ENCODE measurements at places on chromosomes 2 and 18.

DNA sequence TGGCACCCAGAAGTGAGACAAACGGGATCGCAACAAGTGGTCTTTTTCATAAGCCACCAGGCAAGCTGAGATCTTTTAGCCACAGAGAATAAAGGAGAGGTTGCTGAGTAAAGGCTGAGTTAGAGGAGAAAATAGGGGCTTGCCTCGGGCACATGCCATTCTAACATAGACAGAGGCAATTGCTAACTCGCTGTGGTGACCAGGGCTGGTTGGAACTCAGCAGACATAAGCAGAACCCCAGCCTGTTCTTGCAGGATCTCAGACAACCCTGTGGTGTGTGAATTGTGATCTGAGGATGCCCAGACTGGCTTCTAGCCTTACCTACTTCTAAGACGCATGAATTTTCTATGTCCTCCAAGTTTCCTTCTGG lies 300.2 kb downstream of the CDCA7 start:
- no peak for DNase-seq

- DNase-seq: no peak
These were observed 159.2 kb upstream of the THUMPD2 start for GRCh38 chr2:39938035-39938835.

DNA sequence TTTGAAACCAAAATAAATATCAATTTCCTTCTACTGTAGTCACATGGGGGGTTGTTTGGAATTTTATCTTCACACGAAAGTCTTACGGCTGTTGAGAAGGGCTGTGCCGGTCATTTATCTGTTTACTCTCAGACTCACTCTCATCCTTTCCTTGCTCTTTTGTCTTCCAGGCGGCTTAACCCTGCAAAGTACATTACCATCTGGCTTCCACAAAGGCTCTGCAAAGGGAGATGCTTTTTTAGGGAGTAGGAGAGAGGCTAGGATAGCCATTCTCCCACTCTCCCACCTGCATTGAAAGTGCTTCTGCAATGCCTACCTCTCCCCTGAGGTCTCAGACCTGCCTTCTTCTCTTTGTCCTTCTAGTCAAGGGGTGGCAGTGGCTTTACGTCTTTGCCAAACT lies 247.6 kb downstream of the MEIS1 start:
- DNase-seq: no peak

GRCh38 chr2:237574467-237574866 lies 8.1 kb downstream of the PRLH start:
- DNase-seq: no peak

DNA sequence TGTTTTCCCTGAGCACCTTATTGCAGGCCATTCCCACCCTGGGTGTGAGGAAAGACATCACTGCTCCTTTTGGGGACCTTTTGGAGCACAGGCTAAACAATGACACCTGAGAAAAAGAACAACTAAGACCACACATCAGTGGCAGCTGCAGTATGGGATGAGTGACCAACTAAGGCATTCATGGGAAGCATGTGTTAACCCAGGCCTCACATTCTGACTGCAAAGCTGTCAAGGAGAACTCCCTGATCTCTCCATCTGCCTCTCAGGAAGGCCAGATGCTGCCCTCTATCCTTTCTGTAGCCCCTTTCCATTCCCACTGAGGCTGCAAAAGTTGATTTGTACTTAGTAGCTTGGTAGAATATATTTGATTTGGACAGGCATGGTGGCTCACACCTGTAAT lies 277.7 kb upstream of the FBXO11 start:
- no peak for DNase-seq

DNA sequence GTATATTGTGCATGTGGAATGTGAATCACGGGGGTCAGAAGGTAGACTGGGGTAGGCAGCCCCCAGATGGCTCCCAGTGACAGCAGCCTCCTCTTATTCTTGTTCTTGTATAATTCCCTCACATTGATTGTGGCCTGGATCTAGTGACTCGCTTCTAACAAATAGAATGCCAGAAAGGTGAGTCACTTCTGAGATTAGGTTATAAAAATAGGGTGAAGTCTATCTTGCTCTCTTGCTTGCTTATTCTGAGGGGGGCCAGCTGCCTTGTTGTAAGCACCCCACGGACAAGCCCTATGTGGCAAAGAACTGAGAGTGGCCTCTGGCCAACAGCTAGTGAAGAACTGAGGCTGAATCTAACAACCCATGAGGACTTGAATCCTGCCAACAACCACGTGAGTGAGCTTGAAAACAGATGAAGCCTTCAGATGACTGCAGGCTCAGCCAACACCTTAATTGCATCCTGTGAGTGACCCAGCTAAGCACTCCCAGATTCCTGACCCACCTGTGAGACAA lies 15.6 kb upstream of the RMND5A start:
- DNase-seq: no peak

GRCh38 chr2:151391436-151391835 lies 18.3 kb upstream of the RIF1 start:
- DNase-seq: no peak

- no peak for DNase-seq
These were observed 332.7 kb upstream of the POU3F3 start for GRCh38 chr2:104521247-104521646.

GRCh38 chr2:230828272-230828961 lies 36.3 kb upstream of the ITM2C start:
- DNase-seq: no peak

GRCh38 chr2:45172142-45172541 lies 162.9 kb upstream of the SIX2 start:
- no peak for DNase-seq

DNA sequence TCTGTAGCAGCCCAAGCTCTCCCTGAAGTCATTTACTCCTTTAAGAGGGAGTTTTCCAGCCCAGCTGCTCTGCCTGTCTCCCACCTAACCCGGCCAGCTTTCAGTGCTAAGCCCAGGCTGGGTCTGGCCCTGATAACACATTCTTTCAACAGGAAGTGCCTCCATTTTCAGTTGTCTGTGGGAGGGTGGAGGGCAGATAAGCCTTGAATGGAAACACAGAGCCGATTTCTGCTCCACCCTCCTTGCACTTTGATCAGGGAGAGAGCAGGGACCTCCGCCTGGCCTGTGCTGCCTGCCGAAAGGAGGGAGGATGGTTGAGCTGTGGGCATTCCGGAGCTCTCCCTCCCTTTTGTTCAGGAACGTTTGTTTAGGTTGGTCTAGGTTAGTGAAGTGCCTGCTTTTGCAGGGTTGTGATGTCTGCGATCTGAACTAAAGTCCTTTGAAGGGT lies 24.8 kb downstream of the GATA6 start:
- no peak for DNase-seq

- DNase-seq: no peak
These were observed 89.0 kb upstream of the RBMS1 start for GRCh38 chr2:160582490-160583145.

DNA sequence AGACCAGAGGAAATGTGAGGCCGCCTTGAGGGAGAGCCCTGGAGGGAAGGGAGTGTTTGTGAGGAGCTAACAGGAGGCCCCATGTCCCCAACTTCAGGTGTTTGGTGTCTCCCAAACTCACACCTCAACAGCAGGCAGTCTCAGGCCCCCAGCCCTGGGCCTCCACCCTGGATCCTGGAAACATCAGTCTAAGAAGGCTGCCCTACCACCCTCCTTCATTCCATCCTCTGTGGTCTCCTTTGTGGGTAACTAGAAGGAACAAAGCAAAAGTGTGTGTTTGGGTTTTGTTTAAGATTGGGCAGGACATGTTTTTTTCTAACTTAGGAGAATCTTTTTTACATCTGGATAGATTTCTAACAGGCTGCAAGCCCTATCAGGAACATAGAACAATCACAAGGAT lies 404.3 kb downstream of the BCL11A start:
- DNase-seq: no peak

GRCh38 chr2:147689220-147689909 lies 155.5 kb upstream of the ACVR2A start:
- DNase-seq: no peak

GRCh38 chr2:241230435-241230834 lies 42.0 kb downstream of the ANO7 start:
- DNase-seq: no peak

DNA sequence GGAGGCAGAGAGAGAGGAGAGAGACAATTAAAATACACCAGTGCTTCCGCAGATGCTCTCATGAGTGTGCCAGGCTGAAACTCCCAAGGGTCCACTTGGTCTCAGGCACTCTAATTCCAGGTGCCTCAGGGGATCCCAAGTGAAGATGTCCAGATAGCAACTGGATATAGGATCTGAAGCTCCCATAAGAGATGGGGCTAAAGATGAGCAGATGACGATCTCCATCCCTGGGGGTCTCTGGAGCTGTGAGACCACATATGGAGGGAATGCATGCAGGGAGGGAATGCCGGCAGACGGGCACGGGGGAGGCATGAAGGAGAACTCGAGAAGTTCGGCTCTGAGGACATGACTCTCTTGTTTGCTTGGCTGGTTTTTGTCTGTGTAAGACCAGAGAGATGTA lies 223.7 kb upstream of the RAB6C start:
- no peak for DNase-seq

GRCh38 chr2:219169930-219170654 lies at the start of gene SLC23A3:
TSS of gene SLC23A3 (minus strand) at chr2:219170029. CDS start at chr2:219169984, 45 bp downstream.
- no peak for DNase-seq

- DNase-seq: no peak
These were observed 97.5 kb downstream of the ICA1L start for GRCh38 chr2:202774104-202774503.

- no peak for DNase-seq
These were observed 17.5 kb downstream of the GPR55 start for GRCh38 chr2:230907361-230908091.

- no peak for DNase-seq
These were observed 8.9 kb downstream of the ARHGAP25 start for GRCh38 chr2:68743531-68743930.

GRCh38 chr2:39015424-39015823 lies 105.4 kb downstream of the SOS1 start:
- no peak for DNase-seq

DNA sequence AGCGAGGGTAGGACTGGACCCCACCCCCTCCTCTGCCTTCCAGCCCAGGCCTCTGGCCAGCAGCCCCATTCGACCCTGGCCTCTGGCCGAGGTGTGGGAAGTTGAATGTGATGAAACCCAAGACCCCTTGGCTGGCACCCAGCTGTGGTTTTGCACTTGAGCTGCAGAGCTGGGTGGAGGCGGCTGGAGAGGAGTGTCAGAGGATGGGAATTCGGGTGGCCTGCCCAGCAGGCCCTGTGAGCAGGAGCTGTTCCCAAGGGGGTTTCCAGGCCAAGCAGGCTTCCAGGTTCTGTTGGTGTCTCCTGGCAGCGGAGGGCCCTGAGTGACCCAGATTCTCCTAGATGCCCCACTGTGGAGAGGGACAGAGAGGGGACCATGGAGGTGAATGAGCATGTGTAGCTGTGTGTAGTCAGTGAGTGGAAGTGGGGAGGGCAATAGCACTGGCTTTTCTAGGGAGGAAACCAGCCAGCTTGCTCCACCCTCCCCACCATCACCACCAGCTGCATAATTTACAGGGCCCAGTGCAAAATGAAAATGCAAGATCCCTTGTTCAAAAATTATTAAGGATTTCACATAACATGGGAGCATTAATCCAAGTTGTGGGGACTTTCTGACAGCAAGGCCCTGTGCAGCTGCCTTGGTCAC lies 172.2 kb upstream of the HAAO start:
- no peak for DNase-seq

DNA sequence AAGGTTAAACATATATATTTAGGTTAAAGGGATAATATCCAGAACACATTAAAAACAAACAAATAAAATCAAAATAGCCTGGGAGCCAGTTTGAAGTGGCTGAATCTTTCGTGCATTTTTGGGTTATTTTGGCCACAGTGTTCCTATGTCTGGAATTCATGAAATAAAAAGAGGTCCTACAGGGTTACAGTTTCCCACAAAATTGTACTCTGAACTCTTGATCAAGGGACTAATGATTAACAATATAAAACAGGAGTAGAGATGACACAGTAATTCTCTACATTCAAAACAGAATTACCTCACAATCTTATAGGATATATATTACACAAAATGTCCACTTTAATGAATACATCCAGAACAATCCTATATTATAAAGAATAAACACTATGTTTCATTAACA lies 24.9 kb downstream of the VPS4B start:
- no peak for DNase-seq

- no peak for DNase-seq
These were observed 58.1 kb downstream of the ST3GAL5 start for GRCh38 chr2:85830645-85831044.

All from stimulated activated CD8-positive, alpha-beta memory T cell treated with anti-CD3 and anti-CD28 coated beads, Interleukin-4, amount 100 ng/mL, for 24 hours (primary cell).